Left colon (tissue), 2 donors: ENCODE measurements at places on chromosomes 1 and 21.
A peak's percentile ranks its signal among the peaks of the same experiment; 100 is the strongest.

GRCh38 chr1:151620286-151620685 is 8.4 kb downstream of the SNX27 start:
- DNase-seq, result no peak

DNA sequence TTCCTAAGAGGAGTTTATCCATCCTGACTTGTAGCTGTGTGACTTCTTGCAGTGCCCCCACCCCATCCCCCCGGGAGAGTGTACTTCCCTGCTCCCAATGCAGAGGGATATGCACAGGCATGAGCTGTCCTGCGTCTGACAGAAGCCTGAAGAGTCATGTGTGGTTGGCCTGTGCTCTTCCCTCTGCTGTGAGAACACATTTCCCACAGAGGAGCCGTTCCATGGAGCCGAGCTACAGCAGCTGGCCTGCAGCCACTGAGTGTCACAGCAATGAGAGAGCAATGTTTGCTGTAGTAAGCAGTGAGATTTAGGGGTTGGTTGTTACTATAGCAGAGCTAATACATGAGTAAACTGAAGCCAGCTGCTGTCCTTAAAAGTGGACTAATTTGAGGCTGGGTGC is 22.0 kb downstream of the PARS2 start:
- no peak for DNase-seq

- no peak for DNase-seq
Measured at GRCh38 chr1:66532214-66532613, 1.7 kb upstream of the SGIP1 start.

DNA sequence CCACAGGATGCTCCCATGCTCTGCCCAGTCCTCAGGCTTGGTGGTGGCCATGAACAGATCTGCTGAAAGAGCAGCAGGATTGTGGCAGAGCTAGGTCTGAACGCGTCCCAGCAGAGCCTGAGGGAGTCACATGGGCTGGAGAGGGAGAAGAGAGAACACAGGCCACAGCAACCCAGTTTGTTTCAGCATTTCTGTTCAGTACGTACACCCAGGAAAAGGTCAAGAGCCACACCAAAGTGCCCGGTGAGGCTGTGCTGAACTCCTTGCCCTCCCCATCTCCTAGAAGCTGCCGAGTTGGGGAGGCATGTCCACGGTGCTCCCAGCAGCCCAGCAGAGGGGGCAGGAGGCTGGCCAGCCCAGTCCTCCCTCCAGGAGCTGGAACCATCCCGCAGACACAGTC is 5.5 kb downstream of the PKP1 start:
- no peak for DNase-seq

- DNase-seq, result no peak
Measured at GRCh38 chr1:109636201-109636952, 16.7 kb downstream of the AMPD2 start.

- no peak for DNase-seq
Measured at GRCh38 chr1:31726715-31727114, 22.9 kb upstream of the COL16A1 start.

GRCh38 chr21:36162631-36163030 is 6.0 kb downstream of the DOP1B start:
- DNase-seq, result no peak

- no peak for DNase-seq
Measured at GRCh38 chr1:215719552-215719951, 152.4 kb downstream of the KCTD3 start.

- peak; percentile 39 for DNase-seq
Measured at GRCh38 chr21:44966135-44967081, 26.6 kb downstream of the SLX9 start.

GRCh38 chr1:234842726-234843641 is 233.0 kb upstream of the IRF2BP2 start:
- no peak for DNase-seq

- DNase-seq, result no peak
Measured at GRCh38 chr1:24387636-24388175, 25.9 kb downstream of the STPG1 start.
